Amniotic stem cell (primary cell): ENCODE measurements at places on chromosomes 16 and 17.

DNA sequence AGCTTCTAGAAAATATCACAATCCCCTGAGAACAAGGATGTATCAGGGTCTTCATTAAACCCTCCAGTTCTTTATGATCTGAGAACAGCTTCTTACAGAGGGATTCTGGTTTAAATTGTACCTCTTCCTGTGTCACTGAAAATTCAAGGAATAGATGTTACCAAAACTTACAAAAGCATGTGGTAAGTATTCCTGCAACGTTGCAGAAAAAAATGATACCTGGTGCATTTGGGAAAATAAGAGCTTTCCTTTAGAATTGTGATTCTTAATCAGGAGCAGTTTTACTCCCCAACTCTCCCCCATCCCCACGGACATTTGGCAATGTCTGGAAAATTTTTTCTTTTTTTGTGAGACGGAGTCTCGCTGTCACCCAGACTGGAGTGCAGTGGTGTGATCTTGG, 7.3 kb downstream of the SLFN14 start:
- no peak for DNase-seq

- DNase-seq: no peak
Observed at GRCh38 chr16:50765260-50765659, 23.4 kb downstream of the CYLD start.

DNA sequence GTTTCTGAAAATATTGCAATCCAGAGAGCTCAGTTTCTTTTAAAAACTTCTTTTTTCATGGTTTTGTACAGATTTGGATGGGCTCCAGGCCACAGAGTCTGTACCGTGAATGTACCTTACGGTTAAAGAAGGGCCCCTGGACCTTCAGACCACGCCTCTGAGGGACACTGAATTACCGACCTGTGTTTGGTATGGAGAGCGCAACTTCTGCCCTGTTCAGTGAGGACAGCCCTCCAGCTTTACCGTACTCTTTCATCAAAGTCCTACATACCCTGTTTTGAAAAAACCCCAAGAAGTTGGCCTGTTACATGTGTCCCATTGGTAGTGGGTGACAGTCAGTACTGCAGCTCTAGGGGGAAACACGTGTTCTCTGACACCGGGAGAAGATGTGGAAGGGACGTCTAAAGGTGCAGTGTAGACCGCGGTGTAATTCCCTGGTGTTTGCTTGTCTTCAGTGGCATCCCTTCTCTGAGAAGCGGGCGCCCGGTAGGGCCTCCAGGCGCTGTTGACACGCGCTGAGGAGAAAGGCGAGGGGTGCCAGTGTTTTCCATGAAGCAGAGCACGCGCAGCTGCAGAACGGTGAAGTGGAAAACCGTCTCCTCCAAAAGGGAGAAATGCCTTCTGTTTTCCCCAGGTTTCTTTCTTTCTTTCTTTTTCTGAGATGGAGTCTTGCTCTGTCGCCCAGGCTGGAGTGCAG, 6.2 kb downstream of the PGS1 start:
- DNase-seq: no peak

DNA sequence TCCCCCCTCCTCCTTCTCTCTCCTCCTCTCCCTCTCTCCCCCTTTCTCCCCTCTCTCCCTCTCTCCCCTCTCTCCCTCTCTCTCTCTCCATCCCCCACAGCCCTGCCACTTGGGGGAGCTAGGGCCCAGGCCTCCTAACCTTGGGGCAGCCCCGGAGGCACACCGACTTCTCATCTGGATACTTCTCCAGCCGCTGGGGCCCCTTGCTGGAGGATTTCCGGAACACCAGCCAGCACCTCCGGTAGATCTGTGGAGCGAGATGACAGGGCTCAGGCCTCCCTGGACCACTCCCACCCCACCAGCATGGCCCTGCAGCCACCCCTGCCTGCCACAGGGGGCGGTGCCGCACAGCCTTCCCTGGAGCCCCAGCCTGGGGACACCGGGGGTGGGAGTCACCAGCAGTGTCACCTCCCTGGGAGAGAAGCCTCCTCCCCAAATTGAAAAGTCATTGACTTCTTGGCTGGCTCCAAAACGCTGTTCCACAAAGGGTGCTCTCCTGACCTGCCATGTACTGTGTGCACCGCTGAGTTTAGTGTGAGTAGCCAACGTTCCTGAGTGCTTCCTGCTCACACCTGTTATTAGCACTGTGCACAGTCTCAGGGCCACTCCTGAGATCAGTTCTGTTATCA, 10.5 kb downstream of the DOK4 start:
- no peak for DNase-seq

GRCh38 chr17:67509390-67510287, 132.6 kb downstream of the PITPNC1 start:
- no peak for DNase-seq

- no peak for DNase-seq
Observed at GRCh38 chr16:53896722-53897121, 192.8 kb downstream of the FTO start.

GRCh38 chr17:80732268-80732667, 187.6 kb downstream of the RPTOR start:
- no peak for DNase-seq
